Hematopoietic multipotent progenitor cell treated with erythropoietin and hydrocortisone succinate and interleukin-3 and kit ligand, for 17 days (in vitro differentiated cells): ENCODE measurements at places on chromosomes 12 and 14.

- DNase-seq = peak; percentile 67
These were observed 14.1 kb upstream of the TMEM119 start for GRCh38 chr12:108611884-108612415.

DNA sequence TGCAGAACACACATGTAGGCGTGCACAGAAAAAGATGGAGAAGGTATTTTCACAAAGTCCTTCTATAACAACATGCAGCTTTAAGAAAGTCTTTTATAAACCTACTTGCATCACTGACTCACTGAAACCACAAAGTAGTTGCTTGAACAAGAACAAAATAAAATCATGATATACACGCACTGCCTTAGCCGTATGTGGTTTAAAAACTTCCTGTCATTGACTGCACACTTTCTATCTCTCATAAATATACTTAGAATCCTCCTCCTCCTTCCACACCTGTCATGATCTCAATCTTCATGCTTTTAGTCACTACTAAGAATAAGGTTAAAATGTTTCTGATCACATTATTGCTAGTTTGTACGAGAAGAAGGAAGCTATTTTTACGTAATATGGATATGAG lies 31.8 kb upstream of the RAD51AP1 start:
- DNase-seq = no peak

- no peak for DNase-seq
These were observed 13.0 kb upstream of the VPS37B start for GRCh38 chr12:122908915-122909314.

DNA sequence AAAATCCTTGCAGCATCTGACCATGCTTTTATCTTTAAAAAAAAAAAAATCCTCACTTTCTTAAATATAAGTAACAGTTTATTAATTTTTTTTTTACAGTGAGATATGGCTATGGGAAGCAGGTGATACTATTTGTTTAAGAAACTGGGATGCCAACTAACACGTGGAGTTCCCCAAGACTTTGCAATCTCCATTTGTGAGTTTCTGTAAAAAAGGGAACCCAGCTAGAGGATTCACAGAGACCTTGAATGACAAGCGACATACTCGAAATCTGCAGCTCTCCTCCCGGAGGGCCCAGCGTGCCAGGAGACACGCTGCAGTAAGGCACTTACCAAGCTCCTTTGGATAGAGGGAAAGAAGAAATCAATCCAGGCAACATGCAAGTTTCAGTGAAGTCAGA lies 30.1 kb downstream of the SLC15A4 start:
- DNase-seq = no peak

GRCh38 chr12:30010071-30011052 lies 226.6 kb upstream of the TMTC1 start:
- DNase-seq = no peak

GRCh38 chr14:64303471-64303917 lies 9.3 kb upstream of the ESR2 start:
- DNase-seq = peak; percentile 43

DNA sequence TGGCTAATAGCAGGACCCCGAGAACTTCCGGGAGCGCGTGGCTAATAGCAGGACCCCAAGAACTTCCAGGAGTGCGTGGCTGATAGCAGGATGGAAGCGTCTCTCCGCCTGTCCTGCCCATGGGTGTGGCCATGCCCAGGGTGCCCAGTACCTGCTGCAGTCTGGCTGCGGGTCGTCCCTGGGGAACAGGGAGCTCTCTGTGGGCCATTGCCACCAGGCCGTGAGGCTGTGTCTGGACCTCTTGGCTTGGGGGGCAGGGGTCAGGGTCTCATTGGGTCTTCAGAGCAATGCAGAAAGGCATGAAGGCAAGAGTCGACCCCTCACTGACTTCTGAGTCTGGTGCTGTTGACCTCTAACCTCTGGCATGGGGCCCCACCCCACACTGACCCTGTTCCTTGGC lies 35.4 kb downstream of the PACS2 start:
- no peak for DNase-seq

DNA sequence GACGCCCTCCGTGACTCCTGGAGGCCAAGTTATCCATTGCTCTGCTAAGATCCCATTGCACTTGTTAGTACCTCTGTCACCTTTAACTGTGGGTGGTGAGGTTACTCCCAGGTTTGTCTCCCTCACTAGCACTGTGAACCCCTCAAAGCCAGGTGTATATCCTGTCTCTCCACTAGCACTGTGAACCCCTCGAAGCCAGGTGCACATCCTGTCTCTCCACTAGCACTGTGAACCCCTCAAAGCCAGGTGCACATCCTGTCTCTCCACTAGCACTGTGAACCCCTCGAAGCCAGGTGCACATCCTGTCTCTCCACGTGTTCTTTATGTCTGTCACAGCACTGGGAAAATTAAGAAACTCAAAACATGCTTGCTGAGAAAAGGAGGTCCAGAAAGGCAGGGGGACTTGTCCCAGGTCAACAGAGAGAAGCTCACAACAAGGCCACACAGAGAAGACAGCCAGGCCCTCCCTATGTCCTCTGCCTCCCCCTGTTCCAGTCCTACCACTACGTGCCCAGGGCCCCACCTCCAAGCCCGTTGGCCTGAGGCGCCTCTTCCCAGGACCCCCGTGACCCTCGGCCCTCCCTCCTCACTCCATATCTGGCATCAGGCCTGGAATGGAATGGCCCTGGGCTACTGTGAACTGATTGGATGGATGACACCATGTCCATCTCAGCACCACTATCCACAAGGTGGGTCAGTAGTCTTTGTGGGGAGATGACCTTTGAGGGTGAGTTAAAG lies 26.4 kb upstream of the FKBP4 start:
- DNase-seq = no peak

GRCh38 chr14:75201087-75201486 lies 24.7 kb upstream of the TMED10 start:
- no peak for DNase-seq

- DNase-seq = no peak
These were observed 21.4 kb upstream of the CEP170B start for GRCh38 chr14:104843442-104844305.

DNA sequence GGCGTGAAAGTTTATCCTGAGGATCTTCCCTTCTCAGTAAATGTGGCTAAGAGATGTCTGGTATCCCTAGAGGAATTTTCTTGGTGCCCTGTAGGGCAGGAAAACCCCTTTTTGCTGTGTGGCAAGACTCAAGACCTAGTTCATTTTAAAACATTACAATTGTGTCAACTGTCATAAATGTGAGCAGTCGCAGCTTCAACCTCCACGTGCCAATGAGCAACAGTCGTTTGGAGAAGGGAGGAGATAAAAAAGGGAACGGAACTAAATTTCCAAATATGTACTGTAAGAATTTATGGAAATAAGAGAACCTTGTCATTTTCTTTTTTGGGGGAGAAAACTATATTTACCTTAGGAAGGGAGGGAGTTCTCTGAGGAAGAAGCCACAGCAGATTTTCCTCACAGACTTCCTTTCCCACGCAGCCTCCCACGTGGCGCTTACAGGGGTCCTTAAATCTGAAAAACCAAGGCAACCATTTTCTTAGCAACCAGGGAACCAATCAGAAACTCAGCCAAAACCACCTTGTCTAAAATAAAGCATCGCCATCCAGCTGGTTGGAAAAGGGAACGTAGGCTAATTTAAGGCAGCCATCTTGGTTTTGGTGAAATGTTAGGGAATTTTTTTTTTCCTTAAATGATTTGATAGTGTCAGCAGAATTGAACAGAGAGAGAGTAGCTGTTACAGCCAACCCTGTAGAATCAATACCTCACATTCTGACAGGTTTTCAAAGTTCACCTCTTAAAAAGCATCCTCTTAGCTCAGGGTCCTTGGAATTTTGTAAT lies 99.1 kb downstream of the FIGNL2 start:
- DNase-seq = no peak

DNA sequence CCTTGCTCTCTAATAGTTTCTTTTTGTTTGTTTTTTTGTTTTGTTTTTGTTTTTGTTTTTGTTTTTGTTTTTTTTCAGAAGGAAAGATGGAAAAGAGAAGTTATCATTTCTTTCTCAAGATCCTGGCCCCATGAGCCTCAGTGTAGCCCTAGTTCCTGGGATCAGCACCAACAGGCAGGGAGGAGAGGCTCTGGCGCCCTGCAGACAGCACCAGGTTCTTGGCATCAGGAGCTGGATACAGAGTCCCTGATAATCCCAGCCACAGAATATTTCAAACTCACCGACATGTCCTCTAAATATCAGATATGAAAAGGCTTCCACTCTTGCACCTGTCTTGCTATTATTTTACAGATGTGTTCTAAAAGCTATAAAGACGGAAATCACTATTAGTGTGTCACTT lies 52.7 kb downstream of the FOXN3 start:
- no peak for DNase-seq

DNA sequence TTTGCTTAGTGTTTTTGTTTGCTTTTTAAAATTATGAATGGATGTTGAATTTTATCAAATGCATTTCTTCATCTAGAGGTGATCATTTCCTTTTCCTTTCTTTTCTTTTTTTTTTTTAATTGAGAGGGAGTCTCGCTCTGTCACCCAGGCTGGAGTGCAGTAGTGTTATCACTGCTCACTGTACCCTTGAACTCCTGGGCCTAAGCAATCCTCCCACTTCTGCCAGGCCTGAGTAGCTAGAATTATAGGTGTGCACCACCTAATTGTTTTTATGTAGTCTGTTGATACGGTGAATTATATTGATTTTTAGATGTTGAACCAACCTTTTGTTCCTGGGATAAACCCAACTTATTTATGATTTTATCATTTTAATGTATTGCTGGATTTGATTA lies 1.5 kb upstream of the CDKL1 start:
- DNase-seq = no peak

DNA sequence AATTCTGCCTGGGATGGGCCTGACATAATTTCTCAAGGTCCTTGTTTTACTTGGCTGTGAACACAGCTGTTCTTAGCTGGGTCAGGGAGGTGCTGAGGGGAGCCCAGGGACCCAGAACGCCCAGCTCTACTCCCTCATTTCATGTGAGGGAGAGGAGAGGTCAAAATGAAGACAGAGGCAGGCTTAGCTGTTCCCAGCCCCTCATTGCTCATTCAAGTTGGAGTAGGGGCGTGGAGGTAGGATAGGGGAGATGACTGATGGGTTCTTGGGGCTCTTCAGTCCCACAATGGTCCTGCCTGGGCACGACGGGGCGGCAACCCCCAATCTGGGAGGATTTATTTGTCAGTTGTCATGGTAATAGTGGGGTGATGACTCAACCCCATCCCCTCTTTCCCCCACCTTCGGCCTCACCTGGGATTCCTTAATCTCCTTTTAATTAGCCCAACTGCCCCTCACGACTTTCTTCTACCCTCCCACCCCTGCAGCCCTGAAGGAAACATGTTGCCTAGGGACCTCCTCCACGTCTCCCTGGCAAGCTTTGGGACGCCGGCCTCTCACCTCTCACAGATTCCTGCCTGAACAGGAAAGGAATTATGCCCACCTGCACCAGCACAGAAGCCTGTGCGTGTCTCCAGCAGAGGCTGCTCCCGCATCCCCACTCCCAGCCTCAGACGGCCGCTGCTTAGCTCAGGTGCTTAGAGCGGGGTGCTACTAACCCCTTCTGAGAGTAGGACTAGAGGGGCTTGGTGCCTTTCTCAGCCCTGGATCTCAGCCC lies 10.2 kb downstream of the SPRYD3 start:
- DNase-seq = no peak

DNA sequence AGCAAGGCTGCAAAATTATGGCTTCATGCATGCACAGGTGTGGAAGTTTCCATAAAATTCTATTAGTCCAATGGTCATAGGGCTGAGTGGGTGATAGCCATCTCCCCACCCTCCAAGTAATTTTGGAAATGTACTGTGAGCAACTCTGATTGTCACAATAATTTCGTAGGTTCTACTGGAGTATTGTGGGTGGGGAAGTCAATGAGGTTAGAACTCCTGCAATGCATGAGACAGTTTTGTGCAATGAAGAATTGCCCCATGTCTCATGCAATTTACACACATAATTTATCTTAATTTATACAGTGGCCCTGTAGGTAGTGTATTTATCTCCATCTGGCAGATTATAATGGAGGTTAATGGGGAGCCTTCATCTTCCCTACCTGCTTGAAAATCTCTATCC lies 20.5 kb downstream of the IFNG start:
- DNase-seq = no peak

DNA sequence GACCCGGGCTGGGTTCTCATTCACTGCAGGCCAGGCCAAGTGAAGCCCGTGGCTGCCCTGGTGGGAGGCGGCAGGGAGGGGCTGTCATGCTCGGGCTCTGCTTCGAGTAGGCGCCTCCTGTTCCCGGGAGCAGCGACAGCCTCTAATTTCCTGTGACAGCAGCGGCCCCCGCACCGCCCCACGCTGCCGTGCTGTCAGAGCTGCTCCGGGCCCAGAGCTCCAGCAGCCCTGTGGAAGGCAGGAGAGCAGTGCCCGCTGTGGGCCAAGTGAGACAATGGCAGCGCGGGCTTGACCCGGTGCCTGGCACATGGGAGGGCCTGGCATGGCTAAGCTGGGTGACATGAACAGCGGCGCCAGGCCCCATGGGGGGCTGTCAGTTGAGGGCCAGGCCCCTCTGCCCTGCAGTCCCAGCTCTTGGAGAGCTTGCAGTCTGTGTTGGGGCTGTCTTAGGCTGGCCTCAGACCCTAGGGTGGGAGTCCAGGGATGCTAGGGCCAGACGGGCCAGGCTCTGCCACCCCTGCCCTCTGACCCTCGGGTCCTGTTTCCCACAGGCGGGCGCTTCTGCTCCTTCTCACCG lies 5.1 kb downstream of the TRMT61A start:
- no peak for DNase-seq

DNA sequence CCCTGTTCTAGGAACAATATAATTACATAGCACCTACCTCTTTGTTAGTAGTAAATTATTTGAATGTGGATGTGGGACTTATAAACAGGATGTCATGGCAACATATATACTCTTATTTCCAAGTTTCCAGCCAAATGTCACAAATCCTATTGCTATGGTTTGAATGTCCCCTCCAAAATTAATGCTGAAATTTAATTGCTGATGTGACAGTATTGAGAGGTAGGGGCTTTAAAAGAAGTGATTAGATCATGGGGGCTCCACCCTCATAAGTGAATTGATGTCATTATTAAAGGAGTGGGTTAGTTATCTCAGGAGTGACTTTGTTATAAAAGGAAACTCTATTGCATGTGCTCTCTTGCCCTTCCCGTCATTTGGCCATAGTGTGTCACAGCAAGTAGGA lies 164.2 kb upstream of the ATF7IP start:
- DNase-seq = no peak

DNA sequence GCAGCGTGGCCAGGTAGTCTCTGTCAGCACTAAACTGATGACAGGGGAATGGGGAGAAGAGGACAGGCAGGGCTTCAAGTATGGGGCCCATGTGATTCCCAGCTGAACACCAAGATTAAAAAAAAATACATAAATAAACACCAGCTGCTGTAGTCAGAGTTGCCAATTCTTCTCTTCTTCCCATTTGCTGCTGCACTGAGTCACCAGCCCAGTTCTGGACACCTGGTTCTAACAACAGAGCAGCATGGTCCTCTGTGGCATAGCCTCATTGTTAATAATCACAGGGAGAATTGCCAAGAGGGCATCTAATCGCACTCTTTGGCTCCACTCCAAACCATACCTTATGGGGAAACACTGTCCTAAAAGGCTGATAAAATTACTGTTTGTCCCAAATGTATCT lies 15.1 kb downstream of the PPM1H start:
- DNase-seq = no peak

- DNase-seq = no peak
These were observed 40.8 kb downstream of the SENP1 start for GRCh38 chr12:48065041-48065440.
